ENCODE measurements at places on chromosomes 5 and 9.

DNA sequence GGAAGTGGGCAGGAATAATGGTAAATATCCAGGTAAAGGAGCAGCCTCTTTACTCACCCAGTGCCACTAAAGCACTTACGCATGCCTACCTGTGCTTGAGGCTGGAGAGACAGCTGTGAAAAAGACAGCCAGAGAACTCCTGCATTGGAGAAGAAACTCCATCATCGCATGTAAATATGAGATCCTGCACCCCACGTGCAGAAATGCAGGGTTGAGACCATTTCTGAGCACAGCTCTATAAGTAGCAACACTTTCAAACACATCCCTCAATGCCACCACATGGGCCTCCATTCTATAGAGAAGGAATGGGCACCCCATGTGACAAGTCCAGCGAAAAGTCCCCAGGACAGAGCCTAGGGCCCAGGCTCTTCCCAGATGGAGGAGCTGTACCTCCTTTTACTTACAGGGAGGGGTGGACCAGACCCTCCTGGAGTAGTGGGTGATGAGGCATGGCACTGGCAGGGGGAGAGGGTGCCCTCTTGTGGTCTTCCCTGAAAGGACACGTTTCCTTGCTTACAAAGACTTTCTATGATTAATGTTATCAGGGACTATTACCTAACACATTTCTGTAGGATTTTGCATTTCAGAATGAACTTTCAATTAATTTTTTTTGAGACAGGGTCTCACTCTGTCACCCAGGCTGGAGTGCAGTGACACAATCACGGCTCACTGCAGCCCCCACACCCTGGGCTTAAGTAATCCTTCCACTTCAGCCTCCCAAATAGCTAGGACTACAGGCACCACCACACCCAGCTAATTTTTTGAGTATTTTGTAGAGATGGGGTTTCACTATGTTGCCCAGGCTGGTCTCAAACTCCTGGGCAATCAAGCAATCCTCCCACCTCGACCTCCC, 55.3 kb upstream of the IL17B start:
- DNase-seq = no peak

- DNase-seq = no peak
These were observed 56.9 kb upstream of the SMIM23 start for GRCh38 chr5:171728686-171729085.

DNA sequence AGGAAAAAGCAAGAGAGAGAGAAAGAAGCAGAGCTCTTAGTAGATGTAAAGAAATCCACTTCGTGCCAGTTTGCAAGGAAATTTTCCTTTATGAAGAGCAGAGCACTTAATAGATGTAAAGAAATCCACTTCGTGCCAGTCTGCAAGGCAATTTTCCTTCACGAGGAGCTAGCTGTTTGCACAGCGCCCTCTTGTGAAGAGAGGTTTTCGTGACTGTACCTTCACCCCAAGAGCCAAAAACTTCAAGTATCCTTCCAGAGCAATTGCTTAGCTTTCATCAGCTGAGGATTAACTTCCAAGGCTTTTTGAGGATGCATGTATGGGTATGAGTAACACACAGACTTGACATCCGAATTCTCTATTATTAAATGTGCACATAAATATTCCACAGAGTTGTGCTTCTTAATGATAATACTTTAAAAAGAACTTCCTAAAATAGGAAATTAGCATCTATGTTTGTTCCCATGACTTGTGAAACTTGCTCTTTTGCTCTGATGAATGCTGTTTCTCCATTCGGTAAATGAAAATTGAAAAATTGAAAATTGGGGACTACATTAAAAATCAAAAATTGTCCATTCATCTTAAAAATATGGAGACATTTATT, 525.6 kb downstream of the PDE4D start:
- DNase-seq = peak; percentile 46

DNA sequence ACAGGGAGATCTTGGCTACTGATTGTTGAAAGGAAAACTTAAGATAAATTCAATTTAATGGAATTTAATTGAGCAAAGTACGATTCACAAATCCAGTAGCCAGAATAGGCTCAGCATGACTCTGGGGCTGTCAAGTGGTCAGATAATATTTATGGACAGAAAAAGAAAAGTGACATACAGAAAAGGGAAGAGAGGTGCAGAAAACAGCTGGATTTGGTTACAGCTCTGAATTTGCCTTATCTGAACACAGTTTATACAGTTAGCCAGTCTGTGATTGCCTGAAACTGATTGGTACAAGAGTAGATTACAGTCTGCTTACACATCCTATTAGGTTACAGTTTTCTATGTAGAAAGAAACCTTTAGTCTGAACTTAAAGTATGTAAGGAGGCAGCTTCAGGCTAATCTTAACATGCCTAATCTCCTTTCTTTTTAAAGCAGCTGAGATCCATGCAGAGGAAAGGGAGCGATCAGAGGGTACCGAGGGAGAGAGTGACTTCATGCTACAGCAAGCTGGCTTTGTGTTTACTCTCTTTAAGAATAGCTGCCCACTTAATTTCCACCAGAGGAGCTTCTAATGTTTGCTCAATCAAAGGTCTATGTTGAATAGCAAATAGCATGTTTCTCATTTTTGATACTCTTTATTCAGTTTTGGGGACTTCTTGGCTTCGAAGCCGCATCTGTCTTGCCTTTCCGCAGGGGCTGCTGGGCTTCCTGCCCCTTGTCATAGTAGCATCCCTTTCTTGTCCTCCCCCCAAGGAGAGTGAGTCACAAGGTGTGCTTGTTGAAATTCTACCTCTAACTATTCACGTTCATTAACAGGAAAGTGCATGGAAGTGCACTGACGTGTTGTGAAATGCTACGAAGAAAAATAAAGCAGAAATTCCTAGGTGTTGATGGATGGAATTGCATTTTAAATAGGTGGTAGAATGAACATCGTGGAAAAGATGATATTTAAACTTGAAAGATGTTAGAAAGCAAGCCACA, 761.2 kb downstream of the TAF11L14 start:
- no peak for DNase-seq

- DNase-seq = peak; percentile 11
These were observed 686.5 kb upstream of the DMAC1 start for GRCh38 chr9:8486095-8486494.

- DNase-seq = no peak
These were observed 659 bp downstream of the RAI14 start for GRCh38 chr5:34656700-34657273.

DNA sequence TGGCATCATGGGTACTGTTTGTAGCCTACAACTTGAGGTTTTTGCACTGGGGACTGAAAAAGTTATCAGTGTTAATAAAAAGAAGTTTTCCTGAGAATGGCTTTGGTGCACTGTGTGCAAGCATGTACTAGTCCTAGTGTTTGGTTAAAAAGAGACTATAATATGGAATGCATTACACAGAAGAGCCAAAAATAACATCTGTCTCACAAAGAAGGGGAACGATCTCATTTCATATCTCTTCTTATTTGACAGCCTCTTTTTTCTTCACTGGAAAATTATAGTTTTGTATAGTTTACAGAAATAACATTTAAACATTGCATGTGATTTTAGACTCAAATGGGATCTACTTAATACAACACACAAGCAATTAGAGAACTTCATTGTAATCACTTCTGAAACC, 127.0 kb upstream of the GDNF start:
- DNase-seq = no peak

DNA sequence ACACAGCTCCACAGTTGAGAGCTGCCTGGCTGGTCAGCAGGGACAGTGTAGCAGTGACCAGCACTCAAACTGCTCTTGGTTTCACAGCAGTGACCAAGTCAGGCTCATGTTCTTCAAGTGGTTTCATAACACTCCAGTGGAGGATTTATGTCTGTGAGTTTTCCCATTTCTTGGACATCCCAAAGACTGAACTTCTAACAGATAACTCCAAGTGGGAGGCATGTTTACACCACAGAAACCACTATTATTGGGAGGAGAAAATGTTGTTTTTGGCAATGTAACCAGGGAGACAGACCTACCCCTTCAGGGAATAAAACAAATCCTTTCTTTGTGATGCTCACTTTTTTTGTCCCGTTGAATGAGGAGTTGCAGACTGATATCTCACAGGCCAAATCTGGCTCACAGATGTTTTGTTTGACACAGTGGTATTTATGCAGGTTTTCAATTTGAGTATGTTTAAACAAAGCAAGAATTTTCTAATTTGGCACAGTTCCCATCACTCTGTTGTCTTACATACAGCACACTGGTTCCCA, 141.5 kb downstream of the RMI1 start:
- DNase-seq = peak; percentile 74

GRCh38 chr5:107232788-107233187, 437.9 kb downstream of the EFNA5 start:
- no peak for DNase-seq

- no peak for DNase-seq
These were observed 125.1 kb downstream of the LIFR start for GRCh38 chr5:38431242-38431853.

- no peak for DNase-seq
These were observed 690.4 kb downstream of the SLCO4C1 start for GRCh38 chr5:101605700-101606099.

DNA sequence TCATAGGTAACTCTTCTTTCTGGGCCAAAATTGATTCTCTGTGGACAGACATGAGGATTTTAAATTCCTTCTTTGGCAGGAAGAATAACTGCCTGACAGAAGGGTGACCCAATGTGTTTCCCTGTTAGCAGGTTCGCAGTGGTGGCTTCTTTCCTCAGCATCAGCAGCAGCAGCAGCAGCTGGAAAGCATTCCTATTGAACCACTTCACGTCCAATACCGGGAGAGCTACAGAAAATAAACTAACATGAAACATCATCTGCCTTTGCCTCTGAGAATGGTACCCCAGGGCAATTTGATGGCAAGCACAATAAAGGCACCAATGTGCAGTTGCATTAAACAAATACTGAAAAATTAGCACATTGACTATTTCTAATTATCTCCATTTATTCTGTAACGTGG, 214.5 kb downstream of the TMEM167A start:
- no peak for DNase-seq

- DNase-seq = no peak
These were observed 44.6 kb upstream of the PIK3R1 start for GRCh38 chr5:68170826-68171558.

DNA sequence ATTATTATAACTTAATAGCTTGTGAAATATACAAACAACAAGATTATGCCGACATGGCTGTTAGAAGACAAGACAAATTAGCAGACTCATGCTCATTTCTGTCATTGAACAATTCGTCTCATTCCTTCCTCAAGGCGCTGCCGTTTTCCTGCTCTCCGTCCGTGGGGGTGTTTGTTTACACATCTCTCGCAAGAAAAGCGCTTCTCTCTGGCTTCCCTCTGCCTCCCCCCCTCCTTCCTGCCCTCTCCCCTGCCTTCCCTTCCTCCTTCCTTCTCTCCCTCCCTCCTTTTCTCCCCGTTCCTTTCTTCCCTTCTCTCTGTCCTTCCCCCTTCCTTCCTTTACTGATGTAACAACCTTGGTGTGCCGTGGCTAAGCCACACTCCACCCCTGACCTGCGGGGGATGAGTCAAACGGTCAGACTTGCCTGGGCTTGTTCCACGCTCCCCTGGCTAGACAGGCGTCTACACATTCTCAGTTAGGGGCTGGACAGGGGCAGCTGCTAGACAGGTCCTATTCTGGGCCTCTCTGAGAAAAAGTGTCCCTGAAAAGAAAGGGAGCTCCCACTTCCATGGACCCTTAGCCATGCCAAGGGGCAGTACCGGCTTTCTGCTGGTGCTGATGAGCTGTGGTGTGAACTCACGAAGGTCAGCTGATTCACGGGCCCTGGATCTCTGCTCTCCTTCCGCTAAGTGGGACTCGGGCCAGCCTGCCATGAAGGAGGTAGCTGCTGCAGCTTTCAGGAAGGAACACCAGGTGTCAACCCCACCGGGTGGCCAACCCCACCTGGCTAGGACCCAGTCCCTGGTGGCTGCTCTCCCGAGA, 32.0 kb upstream of the SPTLC1 start:
- peak; percentile 49 for DNase-seq

DNA sequence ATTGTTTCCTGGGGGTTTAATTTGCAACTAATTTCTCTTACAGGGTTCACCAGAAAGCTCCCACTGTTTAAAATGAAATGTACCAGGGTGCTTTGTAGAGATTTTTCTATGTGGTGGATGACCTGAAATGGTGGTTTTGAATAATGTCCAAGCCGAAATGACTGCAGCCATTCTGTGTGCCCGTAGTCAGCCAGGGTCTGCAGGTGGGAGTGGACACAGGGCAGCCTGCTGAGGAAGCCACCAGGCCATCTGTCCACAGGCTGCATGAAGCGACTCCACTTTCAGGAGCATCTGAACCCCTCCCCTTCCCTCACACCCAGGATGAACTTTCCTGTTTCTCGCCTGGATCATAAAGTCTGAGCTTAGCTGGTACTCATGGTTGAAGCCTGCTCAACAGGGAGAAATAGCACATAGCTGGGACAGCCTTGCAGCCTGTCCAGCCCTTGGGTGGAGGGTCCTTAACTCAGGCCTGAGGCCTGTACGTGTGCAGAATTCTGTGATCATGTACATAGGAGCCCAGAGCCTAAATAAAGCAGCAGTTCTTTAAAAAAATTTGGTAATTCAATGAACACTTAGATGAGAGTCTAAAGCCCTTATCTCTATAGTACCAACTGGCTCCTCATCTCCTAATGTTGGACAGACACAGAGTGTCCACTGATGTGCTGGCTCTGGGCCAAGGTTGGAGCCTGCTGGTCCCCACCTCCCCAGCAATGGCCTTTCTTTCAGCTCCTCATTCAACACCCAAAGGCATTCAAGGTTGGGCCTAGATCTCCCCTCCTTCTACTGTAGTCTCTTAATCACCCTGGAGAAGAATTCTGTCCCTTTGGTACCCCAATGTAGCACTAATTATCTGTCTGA, 72.8 kb downstream of the SHB start:
- no peak for DNase-seq

- DNase-seq = no peak
These were observed 73.4 kb downstream of the HABP4 start for GRCh38 chr9:96523374-96523773.

DNA sequence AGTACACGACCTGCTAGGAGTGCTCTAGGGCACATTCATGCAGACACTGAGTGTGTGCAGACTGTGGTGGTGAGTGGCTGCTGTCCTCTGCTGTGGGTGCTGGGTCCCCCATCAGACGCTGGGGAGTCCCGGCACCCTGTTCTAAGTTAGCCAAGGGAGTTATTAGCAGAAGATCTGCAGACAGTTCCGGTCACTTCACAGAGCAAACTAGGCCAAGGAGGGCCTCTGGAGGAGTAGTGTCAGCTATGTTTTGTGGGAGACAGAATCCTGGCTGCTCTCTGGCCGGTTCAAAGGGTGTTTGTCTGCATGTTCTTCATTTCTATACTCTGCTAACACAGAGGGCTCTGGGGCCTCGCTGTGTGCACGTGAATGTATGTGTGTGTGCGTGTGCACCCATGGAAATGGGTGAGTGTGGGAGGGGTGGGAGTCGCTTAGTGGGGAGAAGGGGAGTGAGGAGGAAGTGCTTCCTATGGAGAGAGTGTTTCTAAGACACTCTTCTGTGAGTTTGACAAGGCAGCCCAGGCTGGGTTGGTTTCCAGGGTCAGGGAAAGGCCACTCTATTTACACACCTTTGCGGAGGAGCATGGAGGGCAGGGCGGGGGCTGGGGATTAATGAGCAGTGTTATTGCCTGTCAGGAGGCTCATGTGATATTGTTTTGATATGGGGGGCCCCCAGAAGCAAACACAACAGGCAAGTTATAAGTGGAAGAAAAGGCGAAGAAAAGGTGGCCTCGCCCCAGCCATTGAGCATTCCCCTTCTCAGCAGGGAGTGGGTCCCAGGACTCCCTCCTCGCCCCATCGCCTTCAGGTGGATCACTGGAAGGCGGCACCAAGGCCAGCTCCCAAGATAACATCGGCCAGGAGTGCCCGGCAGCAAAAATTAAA, 68.9 kb downstream of the MACROH2A1 start:
- no peak for DNase-seq
